CD4-positive, alpha-beta memory T cell (primary cell): ENCODE measurements at places on chromosomes 1 and 21. TPM values are rescaled to one million over a fixed set of nuclear protein-coding genes. Genes with fewer than 3 reads are reported as not detected.

DNA sequence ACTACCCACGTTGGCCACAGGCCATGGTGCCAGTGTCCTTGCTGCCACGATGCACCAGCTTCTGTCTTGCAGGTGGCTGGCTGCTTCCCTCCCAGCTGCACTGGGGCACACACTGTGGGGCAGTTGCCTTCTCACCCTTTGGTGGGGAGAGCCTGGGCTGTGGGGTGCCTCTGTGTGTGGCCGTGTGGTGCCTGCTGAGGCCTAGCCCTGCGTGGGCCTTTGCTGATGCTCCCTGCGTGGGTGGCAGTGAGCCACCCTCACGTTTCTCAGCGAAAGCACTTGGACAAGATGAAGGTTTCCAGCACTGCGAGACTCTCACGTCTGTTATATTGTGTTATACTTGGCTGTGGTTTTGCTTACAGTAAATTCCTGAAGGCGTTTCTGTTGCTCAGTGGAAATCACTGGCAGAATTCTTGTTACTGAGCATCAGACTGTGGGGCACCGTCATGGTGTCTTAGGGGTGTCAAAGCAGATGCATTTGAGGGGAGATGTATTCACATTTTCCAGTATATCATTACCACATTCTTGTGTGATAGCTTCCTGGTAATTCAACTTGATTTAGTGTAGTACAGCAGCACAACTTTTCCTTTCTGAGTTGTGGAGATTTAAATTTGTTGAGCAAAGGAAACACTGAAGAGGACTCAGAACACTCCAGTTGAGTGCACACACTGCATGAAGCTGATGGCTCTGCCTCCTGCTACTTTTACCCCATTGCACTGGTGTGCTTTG is 124.7 kb downstream of the PCBP3 start:
- no peak for DNase-seq

DNA sequence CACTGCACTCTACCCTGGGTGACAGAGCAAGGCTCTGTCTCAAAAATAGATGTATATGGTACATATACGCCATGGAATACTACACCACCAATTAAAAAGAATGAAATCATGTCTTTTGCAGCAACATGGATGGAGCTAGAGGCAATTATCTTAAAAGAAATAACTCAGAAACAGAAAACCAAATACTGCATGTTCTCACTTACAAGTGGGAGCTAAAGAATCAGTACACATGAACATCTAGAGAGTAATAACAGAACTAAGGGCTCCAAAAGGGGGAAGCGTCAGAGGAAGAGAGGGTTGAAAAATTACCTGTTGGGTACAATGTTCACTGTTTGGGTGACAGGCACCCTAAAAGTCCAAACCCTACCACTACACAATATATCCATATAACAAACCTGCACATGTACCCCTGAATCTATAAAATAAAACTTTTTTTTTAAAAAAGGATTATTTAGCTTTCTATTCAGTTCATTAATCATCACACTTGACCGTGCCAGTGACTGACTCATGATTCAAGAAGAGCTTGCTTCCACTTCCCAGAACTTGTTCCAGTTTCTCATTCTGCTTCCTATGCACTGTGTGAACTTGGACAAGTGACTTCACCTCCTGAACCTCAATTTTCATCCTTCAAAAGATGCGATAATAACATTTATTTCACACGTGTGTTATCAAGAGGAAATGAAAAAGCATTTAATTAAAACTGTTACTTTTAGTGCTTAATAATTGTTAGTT is 109.6 kb downstream of the PLPP3 start:
- no peak for DNase-seq

GRCh38 chr1:233025157-233025556 is 74.7 kb downstream of the NTPCR start:
- DNase-seq: no peak

DNA sequence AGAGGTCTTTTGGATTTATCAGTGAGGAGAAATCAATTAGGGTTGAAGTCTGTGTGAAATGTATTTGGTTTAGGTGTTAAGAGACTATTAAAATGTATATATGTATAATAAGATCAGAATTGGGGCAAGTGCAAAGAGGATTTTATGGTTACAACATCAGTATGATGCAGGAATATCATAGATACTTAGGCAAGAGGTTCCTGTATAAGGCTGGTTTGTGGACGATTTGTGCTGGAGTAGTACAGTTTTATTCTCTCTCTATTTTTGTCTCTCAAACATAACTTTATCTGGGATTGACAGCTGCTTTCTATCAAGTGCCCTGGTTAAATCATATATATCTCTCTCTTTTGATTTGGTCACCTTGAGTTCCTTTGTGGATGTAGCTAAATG is 142.5 kb downstream of the CTH start:
- DNase-seq: no peak

OR10Z1 gene
- polyA plus RNA-seq: not detected

DNA sequence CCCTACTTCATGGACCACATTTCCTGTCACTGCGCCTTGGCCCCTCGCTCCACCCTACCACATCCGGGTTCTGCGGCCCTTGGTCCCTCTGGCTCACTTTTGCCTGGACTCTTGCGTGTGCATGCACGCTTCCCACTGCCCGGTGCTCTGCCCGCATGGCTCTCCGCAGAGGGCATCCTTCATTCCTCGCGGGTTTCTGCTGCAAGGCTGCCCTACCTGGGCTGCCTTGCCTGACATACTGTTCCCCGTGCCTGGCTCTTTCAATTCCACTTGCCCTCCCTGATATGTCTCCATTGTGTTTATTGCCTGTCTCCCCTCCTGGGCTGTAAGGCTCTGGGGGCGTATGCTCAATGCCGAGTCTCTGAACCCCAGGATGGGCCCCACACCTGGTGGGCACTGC is 26.4 kb downstream of the MX2 start:
- no peak for DNase-seq

DNA sequence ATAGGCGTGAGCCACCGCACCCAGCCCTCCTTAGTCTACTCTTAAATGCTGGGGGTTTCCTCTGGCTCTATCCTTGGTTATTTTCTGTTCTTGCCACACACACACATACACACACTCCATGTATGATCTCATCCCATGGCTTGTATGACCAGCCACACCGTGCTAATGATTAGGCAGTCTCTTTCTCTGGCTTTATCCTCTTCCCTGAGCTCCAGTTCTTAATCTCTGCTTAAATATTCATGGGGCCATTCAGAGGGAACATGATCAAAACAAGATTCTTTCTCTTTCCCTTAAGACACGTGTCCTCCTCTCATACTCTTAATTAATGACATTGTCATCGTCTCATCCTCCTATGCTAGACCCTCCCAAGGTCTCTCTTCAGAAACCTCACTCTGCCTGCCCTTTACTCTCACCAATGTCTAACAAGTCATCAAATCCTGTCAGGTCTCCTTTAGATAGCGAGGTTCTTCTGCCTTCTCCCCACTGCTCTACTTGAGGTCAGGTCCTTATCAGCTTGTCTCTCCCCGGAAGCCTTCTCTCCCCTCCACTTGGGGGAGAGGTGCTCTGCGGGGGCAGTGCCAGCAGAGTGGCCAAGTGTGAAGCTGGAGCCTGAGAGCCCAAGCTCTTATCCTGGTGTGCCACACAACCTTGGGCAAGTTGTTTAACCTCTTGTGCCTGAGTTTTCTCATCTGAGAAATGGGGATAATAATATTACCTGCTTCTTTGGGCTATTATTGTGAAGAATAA is 83.0 kb upstream of the GNG12 start:
- DNase-seq: no peak
